ENCODE measurements at places on chromosomes 11 and 22. TPM values are rescaled to one million over a fixed set of nuclear protein-coding genes. Genes with fewer than 3 reads are reported as not detected.

- no peak for DNase-seq
Measured at GRCh38 chr22:21622011-21622918, 7.6 kb downstream of the YDJC start.

Gene STARD10
- total RNA-seq, result 8.1 TPM

- no peak for DNase-seq
Measured at GRCh38 chr11:129743112-129743815, 72.4 kb upstream of the TMEM45B start.

DNA sequence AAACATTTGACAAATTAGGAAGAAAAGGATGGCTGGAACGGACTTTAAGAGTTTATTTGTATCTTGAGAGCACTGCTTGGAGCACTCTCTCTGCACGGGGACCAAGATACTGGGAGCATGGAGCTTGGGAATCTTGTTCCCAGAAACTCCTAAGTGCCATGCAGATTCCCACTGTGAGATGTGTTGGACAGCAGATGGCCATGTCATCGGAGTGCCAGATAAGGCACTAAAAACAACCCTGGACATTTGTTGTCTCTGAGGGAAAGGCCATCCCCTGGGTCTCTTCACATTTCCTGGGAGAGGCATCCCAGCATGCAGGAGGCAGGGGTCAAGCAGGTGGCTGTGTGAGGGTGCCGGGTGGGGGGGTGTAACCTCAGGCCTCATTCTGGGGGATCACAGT is 2.9 kb downstream of the KIRREL3 start:
- no peak for DNase-seq

- DNase-seq, result no peak
Measured at GRCh38 chr11:116611998-116612620, 160.7 kb downstream of the BUD13 start.

Gene HOATZ
- not detected for total RNA-seq

Gene KRTAP5-10
- not detected for total RNA-seq

GRCh38 chr11:68275721-68276507 is 4.1 kb upstream of the C11orf24 start:
- no peak for DNase-seq

Gene MMP13
- total RNA-seq, result not detected

GRCh38 chr11:74663315-74663714 is 67.9 kb downstream of the CHRDL2 start:
- no peak for DNase-seq

Gene SLC39A13
- 10.0 TPM for total RNA-seq

Gene CD59
- 36.0 TPM for total RNA-seq

DNA sequence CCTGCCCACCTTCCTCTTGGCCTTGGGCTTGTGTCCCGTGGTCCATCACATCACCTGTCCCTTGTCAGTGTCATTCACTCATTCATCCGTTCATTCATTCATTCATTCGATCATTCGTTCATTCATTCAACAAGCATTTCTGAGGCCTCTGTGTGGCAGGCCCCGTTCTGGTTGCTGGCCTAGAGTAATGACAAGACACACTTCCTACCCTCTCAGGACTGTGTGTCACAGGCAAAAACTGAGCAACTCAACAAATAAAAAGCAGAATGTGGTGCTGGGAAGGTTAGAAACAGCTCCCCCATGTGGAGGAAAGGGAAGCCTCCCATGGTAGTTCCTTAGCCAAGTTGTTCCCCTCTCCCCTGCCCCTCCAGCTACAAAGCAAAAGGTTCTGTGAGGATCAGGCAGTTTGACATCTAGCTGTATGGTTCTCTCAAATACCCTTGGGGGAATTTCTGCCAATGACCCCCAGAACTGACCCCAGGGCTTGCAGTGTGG is 1.6 kb upstream of the OMP start:
- peak; percentile 38 for DNase-seq

GRCh38 chr22:32600147-32600546 is 125.5 kb downstream of the FBXO7 start:
- DNase-seq, result no peak

DNA sequence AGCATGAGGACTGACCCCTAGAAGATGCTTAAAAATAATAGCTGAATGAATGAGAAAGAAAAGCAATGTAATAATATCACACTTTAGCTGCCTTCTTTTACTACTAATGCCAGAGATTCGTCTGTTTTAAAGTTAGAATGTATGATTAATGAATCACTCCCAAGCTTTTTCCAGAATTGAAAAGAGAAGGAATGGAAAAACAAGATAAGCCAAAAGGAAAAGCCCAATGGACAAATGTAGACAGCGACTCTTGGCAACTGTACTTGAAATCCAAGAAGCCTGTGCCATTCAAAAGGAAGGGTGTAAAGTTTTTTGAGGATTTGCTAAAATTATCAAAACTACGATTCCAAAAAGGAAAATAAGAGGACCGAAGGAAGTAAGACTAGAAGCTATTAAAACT is 40.8 kb upstream of the PAMR1 start:
- no peak for DNase-seq

Gene SCN4B
- total RNA-seq, result 0.72 TPM

Gene DUSP8
- total RNA-seq, result 1.4 TPM

Gene SCGB1C1
- total RNA-seq, result not detected

- no peak for DNase-seq
Measured at GRCh38 chr11:69249311-69250185, 44.4 kb upstream of the MYEOV start.

- no peak for DNase-seq
Measured at GRCh38 chr11:105942921-105943320, 79.1 kb downstream of the MSANTD4 start.

Gene OR10W1
- total RNA-seq, result not detected

Gene ALDH3B2
- total RNA-seq, result not detected

DNA sequence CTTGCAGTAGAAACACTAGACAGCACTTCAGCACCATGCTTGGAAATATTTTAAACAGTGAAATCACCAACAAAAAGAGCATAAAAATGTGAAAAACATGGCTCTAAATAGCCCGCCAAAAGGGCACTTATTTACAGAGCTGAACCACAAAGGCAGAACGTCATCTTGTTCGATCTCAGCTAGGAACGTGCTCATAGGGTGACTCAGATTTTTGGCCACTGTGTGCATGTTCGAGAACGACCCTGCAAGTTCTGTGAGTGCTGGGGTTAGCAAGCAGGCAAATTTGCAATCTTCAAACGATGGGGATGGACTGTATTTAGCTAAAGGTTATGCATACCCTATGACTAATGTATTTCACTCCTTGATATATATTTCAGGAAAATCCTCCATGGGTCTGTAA is 30.6 kb downstream of the OR2AT4 start:
- DNase-seq, result no peak

DNA sequence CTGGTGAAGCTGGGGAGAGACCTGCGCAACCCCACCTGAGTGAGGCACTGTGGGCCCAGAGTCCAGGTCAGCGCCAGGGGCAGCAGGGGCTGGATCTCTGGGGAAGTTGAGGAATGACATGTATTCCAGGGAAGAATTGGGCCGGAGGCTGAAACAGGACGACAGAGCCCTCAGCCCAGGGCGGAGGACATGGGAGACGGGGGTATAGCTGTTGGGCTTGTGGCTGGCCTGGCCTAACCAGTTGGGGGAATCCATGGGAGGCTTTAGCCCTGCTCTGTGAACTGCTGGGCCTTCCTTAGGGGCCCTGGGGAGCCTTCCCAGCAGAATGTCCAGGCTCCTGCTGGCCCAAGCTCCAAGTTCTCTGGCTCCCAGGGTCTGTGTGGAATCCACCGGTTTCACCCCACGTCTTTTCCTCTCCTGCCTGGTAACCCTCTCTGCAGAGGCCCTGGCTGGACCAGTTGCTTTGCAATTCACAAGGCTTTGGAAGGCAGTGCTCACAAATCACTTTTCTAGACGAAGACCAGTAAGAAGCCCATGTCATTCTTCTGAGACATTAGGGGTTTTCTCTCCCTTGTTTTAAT is 50.4 kb upstream of the KCNQ1OT1 start:
- DNase-seq, result no peak

DNA sequence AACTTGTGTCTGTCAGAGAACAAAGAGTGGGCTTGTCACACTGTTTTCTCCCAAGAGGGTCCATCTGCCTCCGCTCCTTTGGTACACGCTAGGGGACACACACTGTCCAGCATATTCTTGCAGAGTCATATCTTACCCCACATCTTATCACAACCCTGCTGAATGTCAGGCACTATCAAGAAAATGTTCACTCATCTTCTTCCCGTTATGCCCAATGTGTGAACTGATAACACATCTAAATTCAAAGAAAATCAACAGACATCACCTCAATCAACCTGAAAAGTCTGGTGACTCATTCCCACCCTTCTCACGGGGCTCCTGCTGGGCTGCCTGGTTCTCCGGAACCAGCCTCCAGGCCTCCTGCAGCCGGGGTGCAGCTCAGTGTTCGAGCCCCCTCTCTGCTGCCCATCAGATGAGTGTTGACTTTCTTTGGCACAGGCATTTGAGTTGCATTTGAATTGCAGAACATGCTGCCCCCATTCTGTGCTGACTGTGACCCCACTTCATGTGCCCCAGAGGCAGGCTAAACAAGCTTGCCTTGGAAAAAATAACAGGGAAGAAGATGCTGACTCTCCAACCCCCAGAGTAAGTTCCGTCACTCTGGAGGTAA is 19.4 kb downstream of the GRAP2 start:
- DNase-seq, result peak; percentile 83

Gene SELENOM
- total RNA-seq, result 3.6 TPM

- DNase-seq, result peak; percentile 63
Measured at GRCh38 chr11:122754553-122755322, 83.6 kb upstream of the CRTAM start.

DNA sequence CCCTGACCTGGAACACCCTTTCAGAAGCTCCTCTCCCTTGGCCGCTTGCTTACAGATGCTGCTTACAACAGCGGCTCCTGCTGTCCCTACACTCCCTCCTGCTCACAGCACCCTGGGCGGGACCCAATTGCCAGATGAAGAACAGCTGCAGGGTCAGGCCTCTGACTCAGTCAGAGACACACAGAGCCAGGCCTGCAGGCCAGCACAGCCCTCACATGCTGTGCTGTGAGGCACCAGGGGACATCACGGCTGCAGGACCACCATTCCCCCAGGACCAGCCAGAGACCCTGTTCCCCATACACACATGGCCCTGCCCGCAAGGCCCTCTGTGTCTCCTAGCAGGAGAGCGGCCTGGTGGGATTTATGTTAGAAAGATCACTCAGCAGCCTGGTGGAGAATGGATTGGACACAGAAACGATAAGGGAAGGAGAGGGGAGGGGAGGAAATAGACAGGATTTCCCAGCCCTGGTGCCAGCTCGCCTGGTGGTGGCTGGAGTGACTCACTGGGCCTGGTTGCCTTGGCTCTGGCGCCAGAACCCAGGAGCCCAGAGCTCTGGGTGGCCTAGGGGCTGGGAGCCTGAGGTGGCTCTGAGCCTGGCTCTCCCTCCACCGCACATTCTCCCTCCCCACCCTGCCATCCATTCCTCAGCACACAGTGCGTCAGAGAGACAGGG is 6.7 kb downstream of the CAPN5 start:
- no peak for DNase-seq

- DNase-seq, result no peak
Measured at GRCh38 chr11:57120192-57120965, 61.4 kb upstream of the LRRC55 start.

DNA sequence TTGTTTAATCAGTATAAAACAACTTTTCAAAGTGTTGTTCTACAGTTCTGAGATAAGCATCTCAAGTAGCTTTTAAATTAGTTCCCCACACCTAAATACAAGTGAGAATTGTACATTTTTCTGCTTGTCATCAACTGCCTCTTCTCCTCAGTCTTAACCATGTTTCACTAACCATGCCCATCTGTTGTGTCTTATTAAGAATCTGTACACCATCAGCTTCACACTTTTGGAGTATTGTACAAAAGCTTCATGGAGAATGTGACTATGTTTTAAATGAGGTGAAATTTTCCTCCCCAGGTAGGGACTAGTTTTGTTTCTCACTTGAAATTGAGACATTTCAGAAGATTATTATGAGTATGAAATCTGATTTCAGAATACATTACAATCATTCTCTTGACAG is 52.4 kb downstream of the SIK2 start:
- DNase-seq, result no peak

DNA sequence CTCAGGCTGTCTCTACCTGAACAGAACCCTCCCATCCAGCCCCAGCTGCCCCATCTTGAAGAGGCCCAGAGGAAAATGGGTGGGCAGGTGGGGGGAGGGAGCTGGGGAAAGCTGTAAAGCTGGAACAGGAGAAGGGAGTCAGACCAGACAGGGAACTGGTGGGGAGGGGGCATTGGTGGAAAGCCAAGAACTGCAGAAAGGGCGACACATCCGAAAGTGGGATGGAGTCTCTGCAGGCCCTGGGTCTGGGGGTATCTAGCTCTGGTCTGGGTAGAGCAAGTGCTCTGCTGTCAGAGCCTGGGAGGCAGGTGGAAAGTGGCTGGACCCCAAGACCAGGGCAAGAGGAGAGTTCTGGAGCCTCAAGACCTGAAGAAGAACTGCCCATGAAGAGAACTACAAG is 7.7 kb downstream of the TMPRSS13 start:
- DNase-seq, result no peak

DNA sequence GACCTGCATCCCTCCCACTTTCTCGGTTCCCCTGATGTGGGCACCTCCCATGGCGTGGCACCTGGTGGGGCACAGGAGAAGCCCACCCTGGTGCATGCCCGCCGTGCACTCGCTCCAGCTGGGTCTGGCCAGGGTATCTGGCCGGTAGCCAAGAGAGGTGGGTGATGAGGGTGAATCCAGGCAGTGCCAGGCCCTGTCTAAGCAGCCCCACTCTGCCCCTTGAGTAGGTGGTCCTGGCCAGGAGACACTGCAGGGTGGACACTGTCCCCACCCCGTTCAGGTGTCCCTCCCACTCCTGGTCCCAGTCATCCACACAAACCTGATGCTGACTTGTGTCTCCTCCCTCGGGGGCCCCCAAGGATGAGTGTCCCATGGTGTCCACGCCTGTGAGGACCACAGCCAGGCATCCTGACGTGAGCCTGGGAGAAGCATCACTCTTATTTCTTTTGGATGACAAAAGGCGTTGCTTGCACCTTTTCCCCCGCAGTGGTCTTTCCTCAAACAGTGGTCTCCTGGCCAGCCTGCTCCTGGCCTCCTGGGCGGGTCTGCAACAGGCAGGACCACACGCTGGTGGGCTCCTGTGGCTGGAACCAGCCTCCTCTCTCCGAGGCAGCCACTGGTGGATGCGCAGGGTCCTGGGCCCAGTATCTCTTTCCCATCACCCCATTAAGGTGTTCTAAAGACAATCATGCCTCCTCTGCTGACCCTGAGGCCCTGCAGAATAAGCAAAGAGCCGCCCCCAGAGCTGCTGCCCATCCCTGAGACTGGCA is 922.3 kb downstream of the BRD1 start:
- no peak for DNase-seq

DNA sequence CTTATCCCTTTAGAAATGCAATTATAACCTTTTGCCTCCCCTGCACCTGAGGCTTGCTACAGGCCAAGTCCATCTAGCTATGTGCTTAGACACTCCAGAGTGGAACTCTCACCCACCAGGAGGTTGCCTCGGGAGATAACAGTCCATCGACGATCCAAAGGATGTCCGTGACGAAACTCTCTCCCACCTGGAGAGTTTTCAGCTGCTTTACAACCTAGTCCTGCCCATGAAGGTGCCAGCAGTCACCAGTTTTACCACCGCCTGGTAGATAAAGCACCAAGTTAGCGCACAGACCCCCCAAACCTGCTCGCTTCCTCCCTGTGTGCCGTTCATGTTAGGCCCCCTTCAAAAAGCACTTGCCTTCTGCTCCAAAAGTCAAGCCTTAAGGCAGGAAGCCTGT is 53.1 kb upstream of the SHISAL1 start:
- no peak for DNase-seq

Gene YWHAH
- total RNA-seq, result 126 TPM

Gene YPEL4
- 0.43 TPM for total RNA-seq

Gene ZP1
- total RNA-seq, result not detected

- no peak for DNase-seq
Measured at GRCh38 chr11:93902921-93903320, 52.5 kb upstream of the VSTM5 start.

Gene SPI1
- not detected for total RNA-seq

GRCh38 chr11:126561327-126561893 is 205.9 kb downstream of the ST3GAL4 start:
- DNase-seq, result peak; percentile 46
